ENCODE measurements at places on chromosomes 13 and 19. TPM values are rescaled to one million over a fixed set of nuclear protein-coding genes. Genes with fewer than 3 reads are reported as not detected.

YJEFN3 gene
- 0.62 TPM for total RNA-seq

LPAR6 gene
- 54.1 TPM for total RNA-seq

MAST1 gene
- 0.92 TPM for total RNA-seq

DMKN gene
- 25.7 TPM for total RNA-seq

LGALS4 gene
- total RNA-seq, result not detected

ATP4A gene
- total RNA-seq, result not detected

C19orf67 gene
- total RNA-seq, result not detected

LILRB5 gene
- total RNA-seq, result 4.1 TPM

ZNF418 gene
- 15.8 TPM for total RNA-seq

GAPDHS gene
- not detected for total RNA-seq

TNFSF9 gene
- 0.62 TPM for total RNA-seq

All from tongue (tissue), 3 donors.